ENCODE measurements at places on chromosomes 16 and 17.
A peak's percentile ranks its signal among the peaks of the same experiment; 100 is the strongest.

DNA sequence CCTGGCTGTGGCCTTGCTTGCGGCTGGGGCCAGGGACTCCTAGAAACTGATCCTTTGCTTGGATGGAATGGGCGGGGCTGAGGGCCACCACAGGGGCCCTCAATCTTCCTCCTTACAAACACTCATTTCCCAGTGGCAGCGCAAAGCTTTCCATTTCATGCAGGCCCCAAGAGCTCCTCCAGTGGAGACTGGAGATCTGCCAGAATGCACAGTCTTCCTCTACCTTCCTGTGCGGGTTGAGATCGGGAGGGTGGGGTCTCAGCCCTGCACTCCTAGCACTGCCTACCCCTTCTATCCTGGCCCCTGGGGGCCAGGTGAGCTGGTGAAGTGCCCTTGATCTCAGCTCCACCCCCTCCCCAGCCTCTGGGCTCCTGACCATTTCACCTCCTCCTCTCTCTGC lies 1.7 kb downstream of the NRN1L start:
- DNase-seq, result no peak

DNA sequence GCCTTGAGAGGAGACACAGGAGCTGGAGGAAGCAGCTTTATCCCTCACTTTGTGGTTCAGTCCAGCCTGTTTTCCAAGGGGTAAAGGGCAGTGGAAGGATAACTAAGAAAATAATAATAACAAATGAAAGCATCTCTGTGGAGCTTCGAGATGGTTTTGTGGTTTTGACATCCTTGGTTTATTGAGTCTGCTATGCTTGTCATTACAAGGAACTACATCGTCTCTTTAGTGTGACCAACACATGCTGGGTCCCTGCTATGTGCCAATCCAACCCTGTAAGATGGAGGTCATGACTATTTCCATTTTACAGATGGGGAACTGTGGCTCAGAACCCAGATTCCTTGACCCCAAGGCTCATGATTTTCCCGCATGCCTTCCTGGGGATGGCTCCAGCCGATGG lies 124.8 kb downstream of the MRM1 start:
- DNase-seq, result no peak

DNA sequence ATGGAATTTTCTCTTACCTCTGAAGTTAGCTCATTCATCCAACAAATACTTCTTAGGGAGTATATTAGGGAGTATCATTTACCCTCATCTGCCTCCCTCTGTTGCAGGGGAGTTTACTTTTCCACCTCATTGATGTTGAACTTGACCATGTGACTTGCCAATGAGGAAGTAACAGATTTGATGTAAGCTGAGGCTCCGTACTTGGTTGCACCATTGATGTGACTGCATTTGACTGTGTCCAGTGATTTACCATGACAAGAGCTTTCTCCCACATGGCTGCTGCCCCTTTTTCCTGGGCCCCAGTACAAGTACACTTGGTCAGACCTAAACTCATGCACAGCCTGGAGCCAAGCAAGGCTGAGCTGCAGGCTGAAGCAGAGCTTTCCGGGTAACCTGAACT lies 81.6 kb upstream of the HS3ST2 start:
- no peak for DNase-seq

DNA sequence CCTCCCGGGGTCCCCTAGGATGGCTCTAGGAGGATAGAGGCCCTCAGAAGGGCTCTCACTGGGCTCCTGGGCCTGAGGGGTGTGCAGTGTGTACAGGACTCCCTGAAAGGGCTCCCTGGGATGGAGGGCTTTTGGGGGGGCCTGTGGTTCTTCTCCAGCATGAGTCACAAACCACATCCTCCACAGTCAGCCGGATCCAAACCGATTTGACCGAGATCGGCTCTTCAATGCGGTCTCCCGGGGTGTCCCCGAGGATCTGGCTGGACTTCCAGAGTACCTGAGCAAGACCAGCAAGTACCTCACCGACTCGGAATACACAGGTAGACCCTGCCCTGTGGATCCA lies 4.5 kb downstream of the TRPV2 start:
- no peak for DNase-seq

- no peak for DNase-seq
Measured at GRCh38 chr17:34519282-34519681, 60.1 kb upstream of the TMEM132E start.

DNA sequence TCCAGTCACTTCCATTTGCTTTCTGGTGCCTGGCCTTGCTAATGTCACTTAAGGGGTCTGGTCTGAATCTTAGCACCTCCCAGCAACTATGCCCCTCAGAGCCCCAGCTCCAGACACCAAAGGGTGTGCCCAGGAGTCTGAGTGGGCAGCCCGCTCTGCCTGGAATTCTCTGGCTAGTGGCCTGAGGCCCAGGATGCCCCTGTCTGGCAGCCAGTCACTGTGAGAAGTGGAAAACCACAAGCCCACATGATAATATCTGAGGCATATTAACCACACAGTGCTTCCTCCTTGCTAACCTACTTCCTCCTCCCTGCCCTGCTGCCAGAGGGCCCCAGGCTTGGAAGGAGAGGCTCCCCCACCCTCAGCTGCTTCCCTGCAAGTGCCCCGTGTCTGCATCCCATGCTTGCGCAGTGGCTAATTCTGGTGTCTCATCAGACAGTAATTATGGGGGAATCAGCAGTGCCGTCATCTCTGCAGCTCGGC lies 14.0 kb downstream of the SRCIN1 start:
- DNase-seq, result no peak

DNA sequence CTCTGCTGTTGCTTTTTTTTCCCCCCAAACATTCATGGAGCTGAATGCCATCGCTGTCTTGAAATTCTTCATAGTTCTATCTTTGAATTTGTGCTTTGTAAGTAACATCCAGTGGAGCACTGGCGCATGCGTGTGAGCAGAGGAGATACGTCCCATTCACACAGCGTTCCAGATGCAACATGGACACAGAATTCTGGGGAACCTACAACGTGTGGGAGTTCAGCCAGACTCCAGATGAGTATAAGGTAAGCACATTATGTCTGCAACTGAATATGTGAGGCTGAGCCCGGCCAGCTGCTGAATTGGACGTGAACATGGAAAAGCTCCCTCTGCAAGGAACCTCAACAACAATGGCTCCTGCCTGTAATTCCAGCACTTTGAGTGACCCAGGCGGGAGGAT lies 4.3 kb upstream of the ATP1B2 start:
- no peak for DNase-seq

GRCh38 chr17:45129940-45130680 lies 2.2 kb downstream of the PLCD3 start:
- DNase-seq, result no peak

- DNase-seq, result no peak
Measured at GRCh38 chr17:71970312-71970711, 150.5 kb upstream of the SOX9 start.

GRCh38 chr17:56247816-56248215 lies 94.5 kb downstream of the ANKFN1 start:
- DNase-seq, result no peak

GRCh38 chr16:14061732-14062259 lies 9.3 kb upstream of the MRTFB start:
- DNase-seq, result no peak

GRCh38 chr17:76151896-76152454 lies 10.9 kb upstream of the FOXJ1 start:
- no peak for DNase-seq

DNA sequence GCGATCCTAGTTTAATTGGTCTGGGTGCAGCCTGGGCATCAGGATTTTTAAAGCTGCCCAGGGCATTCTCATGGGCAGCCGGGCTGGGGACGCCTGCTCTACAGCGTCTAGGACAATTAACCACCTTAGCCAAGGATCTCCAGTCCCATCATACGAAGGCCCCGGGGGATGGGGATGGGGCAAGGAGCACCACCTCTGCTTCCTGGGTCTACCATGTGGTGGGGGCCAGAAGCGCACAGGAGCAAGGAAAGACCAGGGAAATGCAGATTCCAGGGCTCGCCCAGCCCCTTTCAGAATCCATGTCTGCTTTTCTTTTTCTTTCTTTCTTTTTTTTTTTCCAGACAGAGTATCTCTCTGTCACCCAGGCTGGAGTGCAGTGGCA lies 29.3 kb downstream of the TBC1D16 start:
- DNase-seq, result no peak

GRCh38 chr16:56202036-56202435 lies 10.7 kb downstream of the GNAO1 start:
- no peak for DNase-seq

- DNase-seq, result no peak
Measured at GRCh38 chr16:31501226-31501965, 6.8 kb downstream of the RUSF1 start.

- no peak for DNase-seq
Measured at GRCh38 chr16:56682703-56683397, 580 bp downstream of the MT1X start.

DNA sequence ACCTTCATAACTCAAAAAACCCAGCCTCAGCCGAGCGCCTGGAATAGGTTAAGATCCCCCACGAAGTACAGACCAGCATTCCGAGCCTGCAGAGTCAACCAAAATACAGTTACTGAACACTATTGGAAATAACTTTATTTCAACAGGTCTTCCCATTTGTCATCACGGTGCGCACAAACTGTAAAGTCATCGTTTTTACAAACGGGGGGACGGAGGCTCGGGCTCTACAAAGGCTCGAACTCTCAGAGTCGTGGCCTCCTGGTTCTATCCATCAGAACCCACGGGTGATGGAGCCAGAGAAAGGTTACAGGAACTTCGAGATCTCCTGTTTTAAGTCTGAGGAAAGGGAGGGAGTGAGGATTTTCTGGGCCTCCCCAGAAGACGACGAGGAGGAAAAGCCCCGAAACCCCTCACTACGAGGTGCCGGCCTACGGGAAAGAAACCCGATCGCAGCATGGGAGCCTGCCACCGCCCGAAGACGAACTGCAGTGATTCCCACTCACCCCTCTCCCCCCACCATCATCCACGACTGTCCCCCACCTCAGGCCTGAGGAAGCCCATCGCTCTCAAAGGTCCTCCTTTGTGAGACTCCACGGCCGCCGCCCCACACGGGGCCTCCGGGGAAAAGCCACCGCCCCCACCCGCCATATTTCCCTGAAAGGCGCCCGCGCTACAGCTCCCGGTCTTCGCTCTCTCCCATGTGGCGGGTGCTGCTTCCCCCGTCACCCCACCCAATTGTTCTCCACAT lies 917 bp downstream of the YWHAE start:
- DNase-seq, result peak; percentile 44

- DNase-seq, result peak; percentile 72
Measured at GRCh38 chr17:27241346-27241946, 52.5 kb upstream of the WSB1 start.

DNA sequence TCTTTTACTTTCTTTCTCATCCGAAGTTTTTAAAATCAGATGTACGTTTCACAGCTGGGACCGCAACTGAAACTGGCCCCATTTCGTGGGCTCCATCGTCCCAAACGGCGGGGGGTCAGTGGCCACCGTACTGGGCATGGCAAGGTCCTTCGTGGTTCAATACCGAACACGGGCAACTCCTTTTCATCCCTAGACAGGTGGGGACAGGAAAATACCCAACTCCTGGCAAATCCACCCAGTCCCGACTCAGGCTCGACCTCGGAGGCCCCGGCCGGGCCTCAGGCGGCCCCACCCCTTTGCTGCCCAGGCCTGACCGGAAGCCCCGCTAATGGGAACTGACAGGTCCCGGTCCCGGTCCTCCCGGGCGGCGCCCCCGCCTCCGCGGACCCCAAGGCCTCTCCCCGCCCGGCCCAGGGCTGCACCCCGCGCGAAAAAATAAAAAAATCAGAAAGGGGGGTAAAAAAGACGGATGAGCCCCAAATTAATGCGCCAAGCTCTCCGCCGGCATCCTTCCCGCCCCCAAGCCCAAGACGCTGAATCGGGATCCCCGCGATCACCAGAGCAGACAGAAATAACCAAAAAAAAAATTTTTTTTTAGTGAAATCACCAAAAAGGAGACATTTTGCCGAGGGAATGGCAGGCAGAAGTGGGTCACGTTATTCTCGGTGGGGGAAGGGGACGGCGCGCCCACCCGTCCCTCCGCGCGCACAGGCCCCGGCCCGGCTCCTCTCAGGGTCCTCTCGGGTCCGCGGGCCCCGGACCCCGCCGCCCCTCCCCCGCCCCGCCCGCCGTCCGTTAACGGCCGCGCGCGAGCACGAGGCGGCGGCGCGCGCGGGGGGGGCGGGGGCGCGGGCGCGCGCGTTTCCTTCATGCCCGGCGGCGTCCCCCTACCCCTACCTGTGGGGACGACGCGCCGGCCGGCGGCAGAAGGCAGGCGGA lies 562 bp downstream of the ZC3H7A start:
- peak; percentile 53 for DNase-seq

DNA sequence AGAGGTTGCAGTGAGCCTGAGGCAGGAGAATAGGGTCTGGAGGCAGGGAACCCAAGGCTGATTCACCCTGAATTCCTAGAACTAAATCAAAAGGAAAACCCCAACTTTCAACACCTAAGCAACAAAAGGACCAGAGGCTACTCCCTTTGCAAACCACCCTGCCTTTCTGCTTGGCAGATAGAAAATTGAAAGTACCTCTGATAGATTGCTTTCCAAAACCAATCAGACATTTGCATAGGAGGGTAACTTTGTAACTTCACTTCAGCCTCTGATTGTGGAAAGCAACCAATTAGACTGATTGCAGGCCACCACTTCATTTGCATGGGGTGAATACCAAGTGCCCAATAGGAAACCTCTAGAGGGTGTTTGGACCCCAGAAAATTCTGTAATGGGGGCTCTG lies 10.9 kb upstream of the TMEM98 start:
- no peak for DNase-seq

GRCh38 chr17:78995761-78996451 lies 13.7 kb downstream of the CANT1 start:
- no peak for DNase-seq

DNA sequence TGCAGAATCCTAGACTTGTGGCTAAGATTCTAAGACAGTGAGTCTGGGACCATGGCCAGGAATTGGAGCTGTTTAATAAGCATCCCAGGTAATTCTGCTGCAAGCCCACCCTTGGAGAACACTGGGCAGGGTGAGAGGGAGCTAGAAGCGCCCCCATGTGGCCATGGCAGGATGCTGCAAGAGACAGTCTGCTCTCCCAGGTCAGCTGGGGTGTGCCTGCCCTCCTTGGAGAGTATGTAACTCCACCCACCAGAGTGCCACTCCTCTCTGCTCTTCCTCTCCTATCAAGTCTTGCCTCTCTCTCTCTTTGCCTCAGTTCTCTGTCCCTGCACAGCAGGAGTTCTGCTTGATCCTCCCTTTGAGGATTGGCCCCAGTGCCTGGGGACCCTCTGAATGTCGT lies 14.9 kb downstream of the RCVRN start:
- no peak for DNase-seq

- no peak for DNase-seq
Measured at GRCh38 chr17:52678211-52678610, 519.7 kb upstream of the CA10 start.

All from fibroblast of the aortic adventitia (primary cell).